ENCODE measurements at places on chromosomes 4 and X.

DNA sequence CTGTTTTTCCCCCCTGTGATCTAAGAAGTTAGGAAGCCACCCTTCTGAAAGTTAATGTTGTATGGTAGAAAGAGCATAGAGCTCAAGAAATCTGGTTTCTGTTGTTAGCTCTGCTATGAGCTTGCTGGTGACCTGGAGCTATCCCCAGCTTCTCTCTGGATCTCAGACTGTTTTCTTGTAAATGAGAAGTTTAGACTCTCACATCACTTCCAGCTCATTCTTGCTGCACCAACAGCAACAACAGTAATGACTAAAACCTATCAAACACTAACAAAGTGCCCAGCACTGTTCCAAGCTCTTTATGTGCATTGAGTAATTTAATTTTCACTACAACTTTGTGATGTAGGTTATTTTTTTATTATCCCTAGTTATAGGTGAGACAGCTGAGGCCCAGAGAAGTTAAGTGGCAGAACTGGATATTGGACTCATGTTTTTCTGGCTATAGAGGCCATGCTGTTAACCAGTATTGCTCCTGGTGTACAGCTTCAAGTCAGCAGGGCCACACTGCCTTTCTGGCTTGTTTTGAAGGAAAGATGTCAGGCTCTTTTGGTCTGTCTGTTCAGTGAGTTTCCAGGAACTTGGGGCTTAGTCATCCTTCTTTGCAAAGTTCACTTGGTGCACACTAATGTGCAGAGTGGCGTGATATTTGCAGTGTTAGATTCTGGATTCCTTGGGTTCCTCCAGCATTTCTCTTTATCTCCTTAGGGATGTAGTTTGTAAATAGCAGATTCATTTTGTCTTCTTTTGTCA is 27.8 kb upstream of the TMEM164 start:
- DNase-seq = no peak

GRCh38 chr4:38090455-38091246 is 130.5 kb downstream of the PTTG2 start:
- DNase-seq = no peak

DNA sequence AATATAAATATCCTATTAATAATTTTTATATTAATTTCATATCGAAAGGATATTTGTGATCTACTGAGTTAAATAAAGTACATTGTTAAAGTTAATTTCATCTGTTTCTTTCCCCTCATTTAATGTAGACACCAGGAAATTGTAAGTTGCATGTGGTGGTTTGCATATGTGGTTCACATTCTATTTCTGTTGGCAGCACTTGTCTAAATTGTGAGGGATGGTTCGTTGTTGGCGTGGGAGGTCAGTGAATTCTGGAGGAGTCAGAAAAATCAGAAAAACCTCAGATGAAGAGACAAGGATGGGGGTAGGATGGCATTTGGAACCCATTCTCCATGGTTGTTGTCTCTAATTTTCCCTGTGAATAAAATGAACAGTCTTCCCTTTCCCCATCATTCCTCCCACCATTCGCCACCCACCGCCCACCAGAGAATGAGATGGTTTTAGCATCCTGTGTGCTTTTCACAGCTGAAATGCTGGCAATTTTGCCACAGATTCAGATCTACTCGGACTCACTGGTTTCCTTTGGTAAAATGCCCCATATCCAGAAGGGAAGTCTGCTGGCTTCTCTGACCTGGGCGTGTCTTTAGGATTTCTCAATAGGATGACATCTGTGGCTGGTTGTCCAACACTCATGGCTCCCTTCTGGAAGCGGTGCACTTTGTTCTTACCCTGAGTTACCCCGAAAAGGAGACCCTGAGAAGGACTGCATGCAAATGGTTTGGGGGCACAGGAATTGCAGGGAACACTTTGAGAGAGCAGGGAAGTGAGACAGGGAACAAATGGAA is 52.3 kb downstream of the LGI2 start:
- DNase-seq = no peak

- DNase-seq = no peak
Observed at GRCh38 chr4:142528433-142528832, 317.7 kb downstream of the INPP4B start.

- no peak for DNase-seq
Observed at GRCh38 chr4:152206185-152206584, 329.7 kb downstream of the FBXW7 start.

DNA sequence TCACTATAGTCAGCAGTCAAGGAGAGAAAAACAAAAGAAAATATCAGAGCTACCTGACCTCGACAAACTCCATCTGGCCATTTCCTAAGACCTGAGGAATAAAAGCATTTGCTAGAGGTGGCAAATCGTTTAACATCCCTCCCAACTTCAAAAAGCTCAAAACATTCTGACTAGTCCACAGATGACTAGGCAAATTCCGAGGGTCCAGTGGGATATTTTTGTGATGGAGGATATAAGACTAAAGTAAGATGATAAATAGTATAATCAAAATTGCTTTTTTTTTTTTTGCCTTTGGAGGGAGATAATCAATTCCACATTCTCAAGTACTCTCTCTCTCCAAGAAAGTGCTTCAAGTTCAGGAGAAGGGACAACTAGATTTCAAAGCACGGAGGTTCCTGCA is 119.1 kb upstream of the ETNPPL start:
- no peak for DNase-seq

GRCh38 chrX:20545538-20545937 is 278.8 kb upstream of the RPS6KA3 start:
- no peak for DNase-seq

DNA sequence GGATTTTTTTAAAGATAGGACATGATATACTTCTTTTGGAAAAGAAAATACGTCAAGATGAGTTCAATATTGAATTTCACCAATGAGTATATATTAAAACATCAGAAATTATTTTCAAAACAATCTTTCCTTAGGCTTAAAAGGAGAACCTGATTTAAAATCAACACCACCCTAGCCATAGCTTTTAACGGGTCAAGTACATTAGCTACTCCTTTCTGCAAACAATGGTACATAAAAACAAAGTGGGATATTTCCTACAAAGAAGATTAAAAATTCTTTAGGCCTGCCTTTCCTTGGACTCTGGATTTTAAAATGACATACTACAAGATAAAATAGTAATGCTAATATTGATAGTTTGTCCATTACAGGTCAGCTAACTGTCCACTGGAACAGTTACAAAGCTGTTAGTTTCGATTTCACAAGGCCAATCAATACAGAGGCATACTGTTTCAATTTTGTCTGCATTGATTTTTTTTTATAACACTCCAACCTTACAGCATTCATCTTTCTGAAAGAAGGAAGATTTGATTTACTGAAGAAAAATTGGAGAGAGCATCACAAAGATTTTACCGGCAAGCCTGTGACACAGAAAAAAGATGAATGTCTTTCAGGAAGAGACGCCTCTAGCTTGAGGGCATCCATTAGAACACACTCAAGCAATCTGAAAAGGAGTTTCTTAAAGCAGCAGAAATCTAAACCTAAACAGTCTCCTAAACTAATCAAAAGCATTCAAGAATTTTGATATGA is 97.2 kb downstream of the MAB21L2 start:
- DNase-seq = no peak

DNA sequence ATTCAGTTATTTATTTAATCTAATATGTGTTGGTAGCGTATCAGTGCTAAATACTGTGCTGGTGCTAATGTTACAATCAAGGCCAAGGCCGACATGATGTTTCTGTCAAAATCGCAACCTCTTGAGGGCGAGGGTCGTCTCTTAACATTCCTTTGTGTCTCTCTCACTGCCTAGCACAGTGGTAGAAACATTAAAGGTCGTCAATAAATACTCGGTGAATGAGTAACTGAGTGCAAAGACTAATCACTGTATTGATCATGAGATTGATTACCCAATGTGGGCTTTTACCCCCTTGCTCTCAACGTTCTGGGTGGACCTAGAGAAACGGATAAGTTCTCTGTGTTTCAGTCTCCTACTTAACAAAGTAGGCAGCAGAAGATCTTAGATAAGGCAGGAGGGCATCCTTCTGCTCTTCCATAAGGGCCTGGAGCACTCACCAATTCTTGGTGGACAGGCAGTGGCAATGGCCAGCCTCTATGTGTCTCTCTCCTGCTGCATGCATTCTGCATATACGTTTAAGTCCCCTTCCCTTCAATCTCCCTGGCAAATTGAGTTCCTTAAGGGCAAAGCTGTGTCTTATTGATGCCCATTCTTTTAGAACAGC is 30.1 kb downstream of the TMEM255A start:
- DNase-seq = no peak

GRCh38 chrX:78104447-78105176 is 564 bp downstream of the PGK1 start:
- peak; percentile 27 for DNase-seq

DNA sequence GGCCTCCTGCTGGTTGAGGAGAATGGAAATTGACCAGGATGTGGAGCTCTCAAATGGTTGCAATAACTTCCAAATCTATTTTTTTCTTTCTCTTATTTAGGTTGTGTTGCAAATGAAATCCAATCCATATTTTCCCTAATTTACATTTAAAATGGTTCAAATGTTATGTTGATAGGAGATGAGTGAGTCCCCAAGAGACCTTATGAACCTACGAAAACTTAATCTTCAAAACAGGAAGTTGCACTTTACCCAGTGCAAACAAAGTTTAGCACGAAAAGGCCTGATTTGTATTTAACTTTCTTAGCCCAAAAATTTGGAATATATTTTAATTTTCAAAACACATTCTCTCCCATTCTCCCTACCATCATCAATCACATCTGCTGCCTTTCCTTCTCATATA is 59.3 kb upstream of the NDP start:
- no peak for DNase-seq

- DNase-seq = no peak
Observed at GRCh38 chr4:8585186-8585585, 5.0 kb downstream of the GPR78 start.

GRCh38 chrX:7996851-7997250 is 69.6 kb upstream of the PNPLA4 start:
- no peak for DNase-seq

DNA sequence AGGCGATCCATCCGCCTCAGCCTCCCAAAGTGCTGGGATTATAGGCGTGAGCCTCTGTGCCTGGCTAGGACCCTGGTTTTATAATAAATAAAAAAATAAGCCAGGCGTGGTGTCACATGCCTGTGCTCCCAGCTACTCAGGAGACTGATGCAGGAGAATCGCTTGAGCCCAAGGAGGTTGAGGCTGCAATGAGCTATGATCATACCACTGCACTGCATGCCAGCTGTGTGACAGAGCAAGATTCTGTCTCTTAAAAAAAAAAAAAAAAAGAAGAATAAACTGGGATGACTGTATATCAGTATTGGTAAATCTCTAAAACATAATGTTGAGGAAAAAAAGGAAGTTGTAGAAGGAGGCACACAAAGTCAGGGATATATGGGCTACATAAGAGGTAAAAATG is 45.7 kb upstream of the SLC34A2 start:
- DNase-seq = no peak

GRCh38 chr4:156710365-156711192 is 261.0 kb downstream of the PDGFC start:
- DNase-seq = no peak

GRCh38 chr4:1044469-1045192 is 33.2 kb downstream of the FGFRL1 start:
- DNase-seq = no peak

- DNase-seq = no peak
Observed at GRCh38 chr4:6660430-6660829, 19.9 kb downstream of the MRFAP1 start.

DNA sequence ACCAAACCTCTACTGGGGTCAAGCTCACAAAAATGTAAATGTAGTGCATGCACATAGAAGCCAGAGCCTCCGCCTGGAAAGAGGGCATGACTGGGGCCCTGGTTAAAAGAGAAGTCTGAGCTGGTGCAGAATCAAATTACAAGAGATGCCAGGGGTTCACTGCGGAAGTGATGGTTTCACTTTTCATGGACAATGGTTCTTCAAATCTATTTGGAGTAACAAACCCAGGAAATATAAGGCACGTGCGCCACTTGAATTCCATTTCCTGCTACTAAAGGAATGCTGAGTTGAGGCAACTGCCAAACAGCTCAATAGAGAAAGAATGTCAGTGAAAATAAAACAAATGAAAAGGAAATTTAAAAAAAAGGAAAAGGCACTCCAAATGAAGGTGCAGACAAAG is 79.8 kb downstream of the FUNDC1 start:
- no peak for DNase-seq

DNA sequence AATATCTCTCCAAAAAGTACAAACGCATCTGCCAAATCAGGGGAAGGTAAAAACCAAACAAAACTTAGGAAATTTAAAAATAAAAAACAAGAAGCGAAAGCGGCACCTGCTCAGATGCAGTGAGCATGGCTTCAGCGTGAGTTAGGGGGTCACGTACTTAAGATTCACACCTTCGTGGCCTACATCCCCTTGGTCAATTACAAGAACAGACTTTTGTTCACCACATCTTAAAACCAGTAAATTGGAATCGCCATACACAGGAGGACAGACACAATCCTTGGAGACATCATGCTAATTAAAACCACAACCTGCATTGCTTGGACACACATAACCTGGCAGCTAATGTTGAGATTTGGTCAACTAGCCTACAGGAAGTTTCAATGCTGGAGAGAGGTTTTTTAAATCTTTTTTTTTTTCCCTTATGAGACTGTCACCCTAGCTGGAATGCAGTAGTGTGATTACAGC is 12.5 kb upstream of the SEL1L3 start:
- no peak for DNase-seq

- DNase-seq = no peak
Observed at GRCh38 chr4:41215155-41215554, 813 bp upstream of the APBB2 start.

DNA sequence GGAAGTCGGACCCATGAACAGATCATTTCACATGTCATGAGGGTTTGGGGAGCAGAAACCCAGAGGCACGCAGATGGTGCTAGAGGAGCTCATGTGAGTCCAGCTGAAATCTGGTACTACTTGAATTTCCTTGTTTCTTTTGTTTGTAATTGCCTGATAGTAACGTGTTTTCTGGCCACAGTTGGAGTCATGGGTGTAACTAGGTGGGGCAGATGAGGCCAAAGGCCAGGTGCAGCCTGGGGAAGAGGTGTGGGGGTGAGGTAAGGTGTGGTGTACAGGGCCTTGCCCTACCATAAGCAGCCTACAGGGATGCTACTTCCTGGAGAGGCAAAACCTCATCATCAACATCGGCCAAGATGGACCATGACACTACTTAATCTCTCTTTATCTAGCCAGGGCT is 271.4 kb downstream of the PTTG2 start:
- no peak for DNase-seq

DNA sequence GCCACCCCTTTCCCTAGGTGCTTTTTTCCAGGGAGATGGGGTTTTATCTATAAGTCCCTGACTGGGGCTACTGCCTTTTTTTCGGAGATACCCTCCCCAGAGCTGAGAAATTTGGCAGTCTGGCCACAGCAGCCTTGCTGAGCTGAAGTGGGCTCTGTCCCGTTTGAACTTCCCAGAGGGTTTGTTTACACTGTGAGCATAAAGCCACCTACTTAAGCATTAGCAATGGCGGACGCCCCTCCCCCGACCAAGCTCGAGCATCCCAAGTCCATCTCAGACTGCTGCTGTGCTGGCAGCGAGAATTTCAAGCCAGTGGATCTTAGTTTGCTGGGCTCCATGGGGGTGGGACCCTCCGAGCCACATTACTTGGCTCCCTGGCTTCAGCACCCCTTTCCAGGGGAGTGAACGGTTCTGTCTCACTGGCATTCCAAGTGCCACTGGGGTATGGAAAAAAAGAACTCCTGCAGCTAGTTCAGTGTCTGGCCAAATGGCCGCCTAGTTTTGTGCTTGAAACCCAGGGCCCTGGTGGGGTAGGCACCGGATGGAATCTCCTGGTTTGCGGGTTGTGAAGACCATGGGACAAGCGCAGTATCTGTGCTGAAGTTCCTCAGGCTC is 456.4 kb upstream of the HTR2C start:
- DNase-seq = no peak

Data from GM13976 (cell line).